T-helper 17 cell (primary cell): ENCODE measurements at places on chromosomes 2 and 18.

DNA sequence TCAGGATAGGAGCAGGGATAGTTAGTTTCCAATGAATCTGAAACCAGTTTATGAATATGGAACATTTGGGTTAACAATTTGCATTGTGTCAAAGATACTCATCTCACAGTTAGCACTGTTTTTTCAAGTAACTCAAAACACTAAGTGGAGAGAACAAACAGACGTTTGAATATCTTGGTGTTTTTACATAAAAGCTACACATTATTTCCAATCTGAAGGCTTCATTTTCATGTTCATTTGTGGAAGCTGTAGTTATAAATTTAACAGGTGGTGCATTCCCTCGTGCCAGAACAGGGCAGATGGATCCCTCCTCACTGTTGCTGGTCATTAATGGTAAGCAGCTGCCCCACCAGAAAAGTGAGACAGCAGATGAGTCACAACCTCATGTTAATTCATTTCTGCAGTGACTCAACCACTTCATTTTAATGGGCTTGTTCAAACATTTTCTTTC is 286.9 kb downstream of the TMX3 start:
- H3K27me3 ChIP-seq: peaks cover 16% of the 10 kb centered on the region
- no peaks in the 10 kb centered on the region for H3K36me3 ChIP-seq
- DNase-seq: no peak
- H3K27ac ChIP-seq: no peak overlapping the region

- no peaks in the 10 kb centered on the region for H3K27me3 ChIP-seq
- peak overlapping the region; percentile 47 for H3K27ac ChIP-seq
- peaks cover 3% of the 10 kb centered on the region for H3K36me3 ChIP-seq
- H3K4me1 ChIP-seq: peaks cover 30% of the 10 kb centered on the region
- DNase-seq: no peak
Measured at GRCh38 chr2:130339885-130340745, 2.6 kb upstream of the IMP4 start.

DNA sequence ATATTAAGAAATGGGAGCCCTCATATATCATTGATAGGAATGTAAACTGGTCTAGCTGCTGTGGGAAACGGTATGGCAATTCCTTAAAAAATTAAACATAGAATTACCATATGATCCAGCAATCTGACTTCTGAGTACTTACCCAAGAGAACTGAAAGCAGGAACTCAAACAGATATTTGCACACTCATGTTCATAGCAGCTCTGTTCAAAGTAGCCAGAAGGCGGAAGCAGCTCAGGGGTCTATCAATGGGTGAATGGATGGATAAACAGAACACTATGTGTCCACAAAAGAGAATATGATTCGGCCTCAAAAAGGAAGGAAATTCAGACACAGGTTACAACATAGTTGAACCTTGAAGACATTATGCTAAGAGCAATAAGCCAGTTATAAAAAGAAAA is 135.7 kb upstream of the NDUFV2 start:
- no peak for DNase-seq
- no peak overlapping the region for H3K27ac ChIP-seq
- no peaks in the 10 kb centered on the region for H3K4me1 ChIP-seq
- peaks cover 40% of the 10 kb centered on the region for H3K27me3 ChIP-seq
- H3K36me3 ChIP-seq: peaks cover 6% of the 10 kb centered on the region

GRCh38 chr18:22683196-22683676 is 249.9 kb upstream of the RBBP8 start:
- peaks cover 12% of the 10 kb centered on the region for H3K27me3 ChIP-seq
- H3K4me1 ChIP-seq: no peaks in the 10 kb centered on the region
- DNase-seq: no peak

GRCh38 chr2:158655628-158656027 is 139.5 kb upstream of the DAPL1 start:
- H3K27me3 ChIP-seq: no peaks in the 10 kb centered on the region
- no peak overlapping the region for H3K4me3 ChIP-seq
- peaks cover 7% of the 10 kb centered on the region for H3K4me1 ChIP-seq
- H3K27ac ChIP-seq: peak overlapping the region; percentile 47
- peaks cover 2% of the 10 kb centered on the region for H3K36me3 ChIP-seq

DNA sequence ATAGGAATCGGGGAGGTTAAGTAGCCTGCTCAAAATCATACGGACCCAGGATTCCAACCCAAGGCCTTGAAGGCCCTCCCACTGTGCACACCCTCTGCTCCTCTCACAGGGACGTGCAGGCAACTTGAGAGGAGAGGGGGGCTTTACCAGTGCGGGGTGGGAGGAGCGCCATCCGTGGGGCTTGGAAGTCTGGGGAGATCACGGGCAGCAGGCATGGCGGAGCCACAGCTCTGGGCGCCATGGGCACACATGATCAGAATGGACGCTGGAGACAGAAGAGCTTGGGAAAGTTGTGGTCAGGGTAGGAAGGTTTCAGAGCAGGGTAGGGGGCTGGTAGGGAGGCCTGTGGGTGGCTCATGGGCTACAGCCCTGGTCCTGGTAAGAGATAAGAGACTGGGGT is 70.7 kb downstream of the TFCP2L1 start:
- no peak overlapping the region for H3K27ac ChIP-seq
- peaks cover 30% of the 10 kb centered on the region for H3K27me3 ChIP-seq
- no peak for DNase-seq
- H3K36me3 ChIP-seq: no peaks in the 10 kb centered on the region
- no peaks in the 10 kb centered on the region for H3K4me1 ChIP-seq
- H3K4me3 ChIP-seq: no peak overlapping the region

GRCh38 chr2:215486291-215487001 is 50.6 kb upstream of the FN1 start:
- DNase-seq: no peak
- H3K27me3 ChIP-seq: peaks cover 17% of the 10 kb centered on the region
- no peaks in the 10 kb centered on the region for H3K36me3 ChIP-seq
- H3K27ac ChIP-seq: no peak overlapping the region

- H3K36me3 ChIP-seq: peaks cover 2% of the 10 kb centered on the region
- H3K4me3 ChIP-seq: no peak overlapping the region
- no peak for DNase-seq
- H3K4me1 ChIP-seq: peaks cover 53% of the 10 kb centered on the region
- H3K27me3 ChIP-seq: no peaks in the 10 kb centered on the region
- H3K27ac ChIP-seq: no peak overlapping the region
Measured at GRCh38 chr2:233111427-233111826, 51.3 kb downstream of the INPP5D start.

DNA sequence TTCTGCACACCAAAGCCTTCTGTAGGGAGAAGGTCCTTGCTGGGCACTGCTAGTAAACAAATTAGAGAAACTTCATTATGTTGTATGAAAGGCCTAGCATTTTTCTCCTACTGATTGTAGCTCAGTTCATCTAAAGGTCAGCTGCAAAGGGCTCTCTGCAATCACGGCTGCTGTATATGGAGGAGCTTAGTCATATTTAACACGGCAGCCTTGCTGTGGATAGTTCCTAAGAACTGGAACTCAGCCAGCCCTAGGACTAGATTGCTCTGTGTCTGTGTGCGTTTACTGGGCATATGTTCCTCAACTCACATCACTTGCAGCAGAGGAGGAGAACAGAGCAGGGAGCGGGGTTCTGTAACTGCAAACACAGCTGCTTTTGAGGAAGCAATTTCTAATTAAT is 1103.9 kb upstream of the KLHL29 start:
- H3K36me3 ChIP-seq: no peaks in the 10 kb centered on the region
- no peak overlapping the region for H3K4me3 ChIP-seq

- DNase-seq: no peak
- H3K27me3 ChIP-seq: no peaks in the 10 kb centered on the region
- H3K27ac ChIP-seq: no peak overlapping the region
- no peaks in the 10 kb centered on the region for H3K4me1 ChIP-seq
- H3K36me3 ChIP-seq: no peaks in the 10 kb centered on the region
Measured at GRCh38 chr2:17497718-17498117, 20.5 kb downstream of the RAD51AP2 start.
